ENCODE measurements at places on chromosomes 7 and 10.

- no peak for DNase-seq
Observed at GRCh38 chr7:135763261-135763660, 14.6 kb upstream of the FAM180A start.

DNA sequence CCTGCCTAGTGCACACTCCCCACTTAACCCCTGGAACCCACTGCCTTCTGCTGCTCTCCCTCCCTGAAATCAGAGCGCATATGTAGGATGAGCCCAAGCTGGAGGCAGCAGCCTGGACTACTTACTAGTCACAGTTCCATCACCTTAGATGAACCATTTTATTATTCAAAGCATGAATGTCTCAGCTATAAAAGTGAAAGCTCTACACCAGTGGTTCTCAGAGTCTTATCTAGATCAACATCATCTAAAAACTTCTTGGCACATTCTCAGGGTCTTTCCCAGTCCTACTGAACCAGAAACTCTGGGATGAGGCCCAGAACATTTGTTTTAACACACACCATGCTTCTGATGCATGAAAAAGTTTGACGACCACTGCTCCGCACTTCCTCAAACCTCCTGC lies 100.3 kb upstream of the ANK3 start:
- no peak for DNase-seq

- DNase-seq, result no peak
Observed at GRCh38 chr7:128835231-128835751, 5.1 kb downstream of the FLNC start.

DNA sequence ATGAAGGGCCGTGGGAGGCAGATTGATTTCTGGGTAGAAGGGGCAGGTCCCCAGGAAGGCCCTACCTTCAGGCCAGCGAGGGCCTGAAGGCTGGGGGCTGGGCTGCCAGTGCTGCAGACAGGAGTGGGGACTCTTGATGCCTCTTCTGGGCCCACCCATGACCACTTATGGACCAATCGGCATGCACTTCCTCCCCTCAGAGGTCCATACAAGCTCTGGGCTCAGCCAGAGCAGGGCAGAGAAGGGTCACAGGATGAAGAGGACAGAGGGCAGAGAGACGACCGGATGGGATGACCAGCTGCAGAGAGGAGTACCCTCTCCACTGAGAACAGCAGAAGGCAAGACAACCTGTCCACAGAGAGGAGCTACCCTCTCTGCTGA lies 120.1 kb downstream of the DYNC2I1 start:
- DNase-seq, result no peak

DNA sequence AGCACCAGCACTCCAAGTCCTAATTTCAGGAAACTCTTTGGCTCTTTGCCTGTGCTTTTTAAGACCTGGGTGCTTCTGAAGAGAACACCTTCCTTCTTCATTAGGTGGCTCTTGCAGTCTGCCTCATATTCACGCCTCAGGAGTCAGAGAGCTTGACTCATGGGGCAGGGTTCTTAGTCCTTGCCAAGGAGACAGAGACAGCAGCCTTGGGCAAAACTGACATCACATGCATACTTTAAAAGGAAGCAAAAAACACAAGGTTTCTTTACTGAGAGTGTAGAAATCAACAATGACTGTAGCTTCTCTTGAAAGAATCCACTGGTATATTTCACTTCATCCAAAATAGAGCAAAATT lies 780.6 kb downstream of the INHBA start:
- no peak for DNase-seq

DNA sequence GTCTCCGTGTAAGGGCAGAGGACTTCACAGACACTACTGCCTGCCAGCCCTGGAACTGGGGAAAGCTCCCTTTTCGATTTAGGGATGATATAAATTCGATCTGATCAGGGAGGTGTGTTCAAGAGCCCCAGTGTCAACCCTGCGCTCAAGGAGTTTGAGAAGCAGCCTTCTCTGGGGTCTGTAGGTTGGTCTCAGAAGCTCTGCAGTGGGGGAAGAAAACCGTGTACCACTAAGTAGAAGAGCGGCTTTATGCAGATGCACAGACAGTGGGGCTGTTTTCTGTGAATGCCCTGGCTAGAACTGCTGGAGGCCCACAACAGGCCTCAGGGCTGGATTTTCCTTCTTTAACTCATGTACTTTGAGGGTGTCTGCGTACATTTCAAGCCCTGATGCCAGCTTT lies 6.3 kb upstream of the TBX20 start:
- no peak for DNase-seq

DNA sequence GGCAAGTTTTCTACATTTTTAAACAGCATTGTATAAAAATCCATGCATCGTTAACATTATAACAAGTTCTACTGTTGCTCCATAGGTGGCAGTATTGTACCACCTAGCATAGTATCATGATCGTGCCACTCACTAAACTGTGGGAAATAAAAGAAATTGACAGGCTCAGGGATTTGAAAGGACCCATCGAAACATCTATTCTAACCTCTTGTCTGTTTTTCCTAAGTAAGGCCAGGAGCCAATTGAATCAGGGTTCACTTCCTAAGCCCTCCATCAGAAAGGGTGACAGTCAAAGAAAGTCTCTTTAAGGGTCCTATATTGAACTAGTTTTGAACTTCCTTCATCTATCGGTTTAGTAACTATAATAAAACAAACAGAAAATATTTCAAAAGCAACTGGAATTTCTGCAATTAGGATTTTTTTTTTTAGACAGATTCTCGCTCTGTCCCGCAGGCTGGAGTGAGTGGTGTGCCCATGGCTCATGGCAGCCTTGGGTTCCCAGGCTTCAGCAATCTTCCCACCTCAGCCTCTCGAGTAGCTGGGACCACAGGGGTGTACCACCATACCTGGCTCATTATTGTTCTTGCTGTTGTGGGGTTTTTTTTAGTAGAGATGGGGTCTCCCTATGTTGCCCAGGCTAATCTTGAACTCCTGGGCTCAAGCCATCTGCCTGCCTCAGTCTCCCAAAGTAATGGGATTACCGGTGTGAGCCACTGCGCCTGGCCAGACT lies 9.4 kb downstream of the HACD1 start:
- DNase-seq, result peak; percentile 65

- no peak for DNase-seq
Observed at GRCh38 chr10:133134411-133135115, 25.5 kb upstream of the KNDC1 start.

GRCh38 chr7:131502810-131503508 lies 53.5 kb downstream of the PODXL start:
- DNase-seq, result no peak

DNA sequence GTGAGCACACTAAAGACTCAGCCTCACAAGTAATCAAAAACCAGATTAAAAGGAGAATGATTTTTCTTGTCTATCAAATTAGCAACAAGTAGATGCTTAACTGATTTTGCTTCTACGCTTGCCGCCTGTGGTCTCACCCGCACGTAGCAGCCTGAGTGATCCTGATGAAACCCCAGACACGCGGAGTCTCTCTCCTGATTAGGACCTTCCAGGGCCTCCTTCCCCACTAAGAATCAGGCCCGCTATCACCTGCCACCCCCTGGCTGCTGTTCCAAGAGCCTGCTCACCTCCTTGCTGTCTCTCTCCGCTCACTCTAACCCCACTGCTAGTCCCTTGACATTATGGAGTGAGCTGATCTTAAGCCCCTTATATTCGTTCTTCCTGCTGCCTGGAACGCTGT lies 325.9 kb upstream of the NRP1 start:
- DNase-seq, result no peak

GRCh38 chr7:129341212-129341611 lies 93.0 kb upstream of the STRIP2 start:
- no peak for DNase-seq

DNA sequence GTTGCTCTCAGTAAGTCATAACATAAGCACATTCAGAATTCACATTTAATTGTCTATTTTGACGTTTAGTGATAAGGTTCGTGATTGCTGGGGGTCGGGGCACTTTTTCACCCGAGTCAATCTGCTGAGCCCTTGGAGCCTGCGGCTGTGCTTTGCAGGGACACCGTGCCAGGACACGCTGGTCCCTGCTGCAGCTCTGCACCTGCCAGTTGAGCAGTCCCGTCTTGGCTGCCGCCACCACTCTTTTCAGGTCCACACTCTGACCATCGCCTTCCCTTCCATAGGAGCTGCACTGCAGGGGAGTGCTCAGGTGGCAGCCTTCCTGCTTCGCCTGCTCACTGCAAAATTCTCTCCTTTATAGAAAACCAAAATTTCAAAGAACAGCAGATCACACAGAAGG lies 36.4 kb downstream of the CUL1 start:
- DNase-seq, result no peak

DNA sequence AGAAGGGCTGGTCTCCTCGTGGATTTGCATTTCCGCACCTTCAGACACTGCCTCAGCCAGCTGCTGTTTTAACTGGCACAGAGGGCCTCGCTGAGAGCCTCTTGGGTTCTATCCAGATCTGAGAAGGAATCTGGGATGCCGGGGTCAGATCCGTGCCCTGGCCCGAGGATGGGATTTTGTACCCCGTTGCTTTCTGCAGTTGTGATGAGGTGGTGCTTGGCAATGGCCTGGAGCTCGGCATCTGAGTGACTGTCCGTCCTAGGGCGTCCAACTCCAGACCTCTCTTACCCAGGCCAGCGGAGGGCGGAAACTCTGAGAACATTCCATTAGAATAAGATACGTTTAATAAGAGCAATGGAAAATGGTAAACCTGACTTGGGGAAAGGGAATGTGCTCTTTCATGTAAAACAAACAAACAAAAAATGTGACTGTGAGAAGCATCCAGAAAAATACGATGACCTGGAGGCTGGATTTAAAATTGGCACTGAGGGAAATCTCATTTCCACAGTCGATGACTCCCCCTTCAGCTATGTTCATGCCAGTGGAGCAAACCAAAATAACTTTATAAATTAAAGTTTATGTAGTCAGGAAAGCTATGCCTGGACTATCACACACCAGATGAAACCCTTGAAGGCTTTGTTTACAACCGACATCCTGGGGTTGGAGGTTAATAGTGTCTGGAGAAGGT lies 39.6 kb downstream of the GRK5 start:
- no peak for DNase-seq

GRCh38 chr7:78690174-78690573 lies 763.3 kb downstream of the MAGI2 start:
- no peak for DNase-seq

DNA sequence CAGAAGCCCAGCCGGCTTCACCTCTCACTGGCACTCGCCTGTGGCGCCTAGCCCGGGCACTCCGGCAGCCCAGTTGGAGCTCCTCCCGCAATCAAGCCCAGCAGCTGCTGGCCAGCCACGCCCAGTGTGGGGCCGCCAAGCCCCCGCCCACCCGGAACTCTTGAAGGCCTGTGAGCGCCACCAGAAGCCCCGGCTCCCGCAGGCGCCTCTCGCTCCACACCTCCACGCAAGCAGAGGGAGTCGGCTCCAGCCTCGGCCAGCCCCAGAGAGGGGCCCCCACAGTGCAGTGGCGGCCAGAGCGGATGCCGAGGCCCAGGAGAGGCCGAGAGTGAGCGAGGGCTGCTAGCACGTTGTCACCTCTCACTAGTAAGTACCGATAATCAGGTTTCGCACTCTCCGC lies 240.7 kb downstream of the TFEC start:
- DNase-seq, result no peak

DNA sequence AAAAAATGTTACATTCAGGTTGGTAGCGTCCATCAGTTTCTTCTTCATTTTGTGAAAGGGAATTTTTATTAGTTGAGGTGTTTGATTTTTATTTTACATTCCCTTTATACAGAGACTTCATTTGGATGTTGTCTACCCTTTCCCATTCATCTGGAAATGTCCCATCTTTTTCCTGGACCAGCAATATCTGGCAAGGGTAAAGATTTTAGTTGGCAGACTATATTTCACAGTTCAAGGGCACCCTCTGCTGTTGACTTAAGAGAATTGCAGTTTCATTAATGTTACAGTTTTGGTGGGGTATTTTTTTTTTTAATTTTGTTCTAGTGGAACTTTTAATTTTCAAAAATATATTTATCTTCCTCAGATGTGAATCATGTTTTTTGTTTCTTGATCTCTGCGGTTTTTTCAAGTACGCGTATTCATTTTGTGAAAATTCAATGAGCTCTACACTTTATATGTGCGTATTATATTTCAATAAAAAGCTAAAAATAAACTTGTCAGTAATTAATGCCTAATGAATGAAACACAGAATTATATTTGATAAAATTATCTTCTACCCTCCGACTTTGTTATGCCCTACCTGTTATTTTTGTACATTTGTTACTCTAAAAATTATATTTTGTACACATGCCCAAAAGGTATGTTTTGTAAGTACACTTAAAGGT lies 97.9 kb upstream of the KLF14 start:
- peak; percentile 40 for DNase-seq

GRCh38 chr7:148919859-148920258 lies 35.8 kb upstream of the EZH2 start:
- no peak for DNase-seq

- no peak for DNase-seq
Observed at GRCh38 chr10:95693071-95693667, 558 bp downstream of the TCTN3 start.

DNA sequence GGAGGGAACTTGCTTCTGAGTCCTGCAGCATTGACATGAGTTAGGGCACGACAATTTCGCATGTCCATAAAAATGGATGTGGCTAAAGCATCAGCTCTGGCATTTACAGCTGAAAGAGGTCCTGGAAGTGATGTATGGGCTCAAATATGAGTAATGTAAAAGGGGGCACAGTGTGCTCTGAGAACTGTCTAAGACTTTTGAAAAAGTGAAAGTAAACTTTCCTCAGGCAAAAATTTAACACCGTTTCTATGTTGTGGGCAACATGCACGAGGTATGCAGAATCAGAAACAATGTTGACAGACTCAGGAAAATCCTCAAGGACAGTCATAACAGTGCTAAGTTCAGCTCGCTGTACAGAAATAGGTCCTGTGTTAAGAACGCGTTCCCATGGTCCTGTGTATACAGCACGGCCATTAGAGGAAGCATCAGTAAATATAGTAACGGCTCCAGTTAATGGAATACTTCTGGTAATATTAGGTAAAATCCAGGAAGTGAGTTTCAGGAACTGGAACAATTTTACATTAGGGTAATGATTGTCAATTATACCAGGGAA lies 37.9 kb upstream of the AKR1C2 start:
- no peak for DNase-seq

- DNase-seq, result no peak
Observed at GRCh38 chr10:132799865-132800264, 13.9 kb upstream of the NKX6-2 start.

DNA sequence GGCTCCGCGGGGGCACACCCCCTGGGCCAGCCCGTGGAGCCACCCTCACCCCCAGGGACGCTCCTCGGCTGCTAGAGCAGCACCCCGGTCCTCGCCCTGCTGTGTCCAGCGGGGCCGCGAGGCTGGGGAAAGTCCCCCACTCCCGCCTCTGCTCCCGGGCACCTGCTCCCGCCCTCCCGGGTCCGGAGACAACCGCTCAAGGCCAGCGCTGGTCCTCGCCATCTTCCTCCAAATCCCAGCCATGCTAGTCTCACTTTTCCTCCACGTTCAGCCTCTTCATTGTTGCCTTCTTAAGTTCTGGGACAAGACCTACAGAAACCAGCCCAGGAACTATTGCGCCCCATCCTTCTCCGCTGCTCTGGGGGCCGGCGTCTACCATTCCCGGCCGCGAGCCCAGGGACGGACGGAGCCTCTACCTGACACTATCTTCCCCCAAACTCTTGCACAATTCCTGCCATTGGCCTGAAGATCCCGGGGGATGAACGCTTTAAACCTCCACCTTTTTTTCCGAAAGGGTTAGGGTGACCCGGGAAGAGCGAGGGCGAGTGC lies 4.8 kb upstream of the KCP start:
- DNase-seq, result no peak

All from CD4-positive, alpha-beta T cell treated with Interleukin-21 for 1 hour (primary cell).